ENCODE measurements at places on chromosomes 4 and X.

DNA sequence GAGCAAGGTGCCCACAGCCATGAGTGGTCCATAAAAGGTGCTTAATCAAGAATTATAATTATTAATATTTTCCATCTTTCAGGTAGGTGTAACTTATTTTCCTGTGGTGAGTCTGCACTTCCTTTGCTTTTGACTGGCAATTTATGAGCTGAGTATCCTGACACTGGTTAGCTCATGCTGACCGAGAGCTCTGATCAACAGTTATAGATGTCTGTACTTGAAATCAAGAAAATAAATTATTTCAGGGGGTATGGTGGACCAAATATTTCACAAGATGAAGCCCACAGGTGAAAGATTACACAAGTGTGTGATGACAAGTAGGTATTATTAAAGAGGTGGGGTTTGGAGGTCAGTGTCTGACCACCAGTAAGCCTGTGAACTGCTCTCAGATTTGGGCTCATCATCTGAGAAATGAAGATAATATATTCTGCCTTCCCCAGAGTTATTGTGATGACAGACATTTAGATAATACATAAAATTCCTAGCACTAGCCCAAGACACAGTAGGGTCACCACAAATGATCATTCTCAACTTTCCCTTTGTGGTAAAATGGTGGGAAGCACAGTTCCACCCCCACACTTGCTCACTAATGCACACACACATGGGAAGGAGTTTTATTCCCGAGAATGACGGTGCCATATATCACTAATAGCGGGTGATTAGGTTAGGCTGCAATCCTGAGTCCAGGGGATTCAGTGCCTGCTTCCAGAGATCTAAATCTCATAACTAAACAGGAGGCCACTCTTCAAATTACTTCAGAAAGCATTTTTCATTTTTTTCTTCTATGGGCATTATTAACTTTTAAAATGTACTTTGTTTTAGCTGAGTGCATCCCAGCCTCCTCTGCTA lies 34.0 kb upstream of the PACRGL start:
- no peak for DNase-seq

DNA sequence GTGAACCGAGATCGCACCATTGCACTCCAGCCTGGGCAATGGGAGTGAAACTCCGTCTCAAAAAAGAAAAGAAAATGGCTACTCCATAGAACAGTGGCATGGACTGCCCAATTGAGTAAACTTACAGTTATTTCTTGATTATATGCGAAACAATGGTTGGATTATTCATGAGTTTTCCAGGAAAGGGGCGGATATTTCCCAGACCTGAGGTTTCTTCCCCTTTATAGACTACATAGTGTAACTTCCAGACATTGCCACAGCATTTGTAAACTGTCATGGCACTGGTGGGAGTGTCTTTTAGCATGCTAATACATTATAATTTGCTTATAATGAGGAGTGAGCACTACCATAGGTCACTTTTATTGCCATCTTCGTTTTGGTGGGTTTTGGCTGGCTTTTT lies 14.1 kb upstream of the MRPL1 start:
- no peak for DNase-seq

DNA sequence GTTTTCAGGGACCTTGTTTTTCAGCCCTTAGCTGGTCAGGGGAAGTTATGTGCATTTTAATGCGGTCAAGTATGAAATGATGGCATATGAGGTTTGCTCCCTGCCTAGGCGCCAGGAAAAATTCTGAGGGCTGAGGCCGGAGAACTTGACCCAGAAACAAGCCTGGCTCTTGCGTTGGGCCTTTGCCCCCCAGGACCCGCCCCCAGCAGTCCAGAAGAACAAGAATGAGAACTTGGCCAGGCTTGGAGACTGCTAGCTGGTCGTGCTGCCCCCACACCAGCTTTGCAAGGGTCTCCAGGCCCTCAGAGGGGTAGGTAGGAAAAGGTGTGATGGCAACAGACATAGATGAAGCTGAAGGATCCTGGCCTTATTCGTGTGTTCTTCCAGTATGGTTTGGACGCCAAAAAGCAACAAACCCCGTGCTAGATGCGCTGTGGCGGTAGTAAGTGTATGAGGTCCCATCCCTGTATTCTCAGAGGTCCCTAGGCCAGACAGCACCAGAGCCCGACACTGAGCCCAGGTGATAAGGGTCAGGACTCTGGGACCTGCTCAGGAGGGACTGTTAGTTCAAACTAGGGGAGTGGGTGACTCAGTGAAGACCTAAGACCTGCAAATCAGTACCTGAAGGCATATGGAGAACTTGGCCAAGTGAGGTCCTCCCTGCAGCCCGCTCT lies 10.5 kb downstream of the NKX3-2 start:
- no peak for DNase-seq

DNA sequence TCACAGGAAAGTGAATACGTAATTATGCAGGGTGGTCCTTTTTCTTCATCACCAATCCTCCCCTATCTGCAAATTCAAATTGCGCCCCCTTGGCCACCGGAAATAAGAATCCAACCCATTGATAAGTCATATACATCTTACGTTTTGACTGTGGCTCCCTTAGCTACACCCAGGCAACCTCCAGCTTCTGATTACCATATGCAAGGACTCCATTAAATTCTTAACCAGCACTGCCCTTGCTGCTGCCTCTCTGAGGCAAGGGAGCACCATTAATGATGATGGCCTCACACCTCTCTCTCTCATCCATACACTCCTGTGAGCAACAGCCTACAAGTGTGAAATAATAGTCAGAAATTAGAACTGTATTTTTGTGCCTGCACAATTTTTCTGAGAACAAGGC lies 106.0 kb upstream of the NOCT start:
- no peak for DNase-seq

DNA sequence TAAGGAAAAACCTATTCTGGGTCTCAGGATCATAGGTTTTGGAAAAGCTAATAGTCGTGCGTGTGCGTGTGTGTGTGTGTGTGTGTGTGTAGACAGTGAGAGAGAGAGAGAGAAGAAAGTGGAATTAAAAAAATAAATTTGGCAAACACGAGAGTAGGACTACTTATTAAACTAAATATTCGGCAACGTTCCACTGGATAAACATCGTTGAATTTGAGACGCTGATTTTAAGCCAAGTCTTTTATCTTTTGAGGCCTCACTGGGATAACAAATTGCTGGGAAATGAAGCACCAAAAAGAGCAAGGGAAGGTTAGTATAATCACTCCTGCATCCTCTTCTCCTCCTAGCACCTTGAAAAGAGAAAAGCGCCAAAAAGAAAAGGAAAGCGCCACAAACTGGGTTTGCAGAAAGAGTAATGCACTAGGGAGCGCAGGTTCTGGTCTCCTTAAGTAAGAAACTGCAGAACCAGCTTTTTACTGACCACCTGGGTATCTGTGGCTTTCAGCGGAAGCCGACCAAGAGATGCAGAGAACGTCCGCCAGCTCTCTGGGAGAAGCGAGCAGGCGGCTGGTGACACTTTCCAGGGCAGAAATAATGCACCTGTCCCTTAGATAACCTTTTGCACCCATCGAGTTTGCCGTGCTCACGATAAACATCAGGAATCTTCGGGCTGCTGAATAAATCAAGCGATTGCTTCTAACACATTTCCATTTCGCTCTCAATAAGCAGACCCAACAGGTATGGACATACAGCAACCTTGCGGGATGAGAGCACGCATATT lies 3.4 kb downstream of the ATOH1 start:
- no peak for DNase-seq

GRCh38 chr4:72394012-72394663 lies 174.9 kb downstream of the ADAMTS3 start:
- DNase-seq, result no peak

- DNase-seq, result no peak
Observed at GRCh38 chrX:2820136-2820771, 8.5 kb upstream of the GYG2 start.

- no peak for DNase-seq
Observed at GRCh38 chr4:19838858-19839257, 412.8 kb upstream of the SLIT2 start.

DNA sequence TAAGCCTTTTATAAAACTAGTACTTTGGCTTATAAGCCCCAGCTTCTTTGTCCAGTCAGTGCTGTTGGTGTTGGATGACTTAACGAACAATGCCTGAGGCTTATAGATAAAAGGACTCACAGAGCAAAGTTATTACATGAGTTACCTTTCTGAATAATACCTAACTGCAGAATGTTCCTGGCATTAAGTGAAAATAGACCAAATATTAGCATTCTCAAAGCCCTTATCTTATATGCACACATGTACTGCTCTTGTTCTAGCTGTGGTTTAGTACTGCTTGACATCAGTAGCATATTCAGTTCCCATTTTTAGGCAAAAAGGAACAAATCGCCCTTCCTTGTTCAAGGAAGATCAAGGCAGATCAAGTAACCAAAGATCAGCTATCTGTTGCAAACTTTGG lies 131.6 kb downstream of the ZNF330 start:
- DNase-seq, result no peak

DNA sequence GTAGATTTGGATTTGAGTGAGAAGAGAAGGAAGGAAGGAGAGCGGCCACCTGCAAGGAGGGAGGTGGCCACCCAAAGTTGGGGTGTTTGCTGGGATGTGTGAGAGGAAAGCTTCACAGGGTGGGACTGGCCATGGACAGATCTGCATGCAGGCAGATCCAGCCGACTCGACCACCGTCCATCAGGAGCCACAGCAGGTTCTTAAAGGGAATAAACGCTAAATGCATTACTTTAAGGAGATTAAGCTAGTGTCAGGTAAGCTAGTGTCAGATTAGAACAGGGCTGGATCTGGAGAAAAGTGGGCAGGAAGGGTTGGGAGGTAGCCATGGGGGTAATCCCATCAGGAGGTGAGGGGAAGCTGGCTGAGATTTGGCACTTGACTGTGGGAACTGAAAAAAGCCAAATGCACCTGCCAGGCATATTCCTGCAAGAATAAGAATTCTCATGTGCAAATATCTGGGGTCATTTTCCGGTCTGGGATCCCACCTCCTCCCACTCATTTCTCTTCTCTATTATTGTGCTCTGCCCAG lies 79.6 kb downstream of the MGST2 start:
- no peak for DNase-seq
